ENCODE measurements at places on chromosomes 2 and 18.

DNA sequence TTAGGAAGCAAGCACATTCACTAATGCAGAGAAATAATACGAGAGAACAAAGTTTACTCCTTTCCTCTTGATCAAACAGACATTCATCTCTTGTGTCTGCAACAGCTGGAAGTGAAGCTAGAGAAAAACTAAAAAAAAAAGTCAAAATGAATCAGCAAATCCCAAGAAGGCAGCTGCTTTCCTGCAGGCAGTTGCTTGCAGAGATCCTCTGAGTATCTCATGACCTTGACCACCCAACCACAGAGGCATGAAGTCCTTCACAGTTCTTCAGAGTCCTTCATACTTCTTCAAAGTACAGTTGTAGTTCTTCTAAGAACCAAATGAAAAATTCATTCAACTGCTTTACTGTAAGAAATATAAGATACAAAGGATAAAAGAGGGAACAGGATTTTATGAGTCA, 97.2 kb upstream of the ACVR1C start:
- DNase-seq = no peak

GRCh38 chr2:174072069-174072468, 106.9 kb upstream of the SP3 start:
- DNase-seq = no peak

DNA sequence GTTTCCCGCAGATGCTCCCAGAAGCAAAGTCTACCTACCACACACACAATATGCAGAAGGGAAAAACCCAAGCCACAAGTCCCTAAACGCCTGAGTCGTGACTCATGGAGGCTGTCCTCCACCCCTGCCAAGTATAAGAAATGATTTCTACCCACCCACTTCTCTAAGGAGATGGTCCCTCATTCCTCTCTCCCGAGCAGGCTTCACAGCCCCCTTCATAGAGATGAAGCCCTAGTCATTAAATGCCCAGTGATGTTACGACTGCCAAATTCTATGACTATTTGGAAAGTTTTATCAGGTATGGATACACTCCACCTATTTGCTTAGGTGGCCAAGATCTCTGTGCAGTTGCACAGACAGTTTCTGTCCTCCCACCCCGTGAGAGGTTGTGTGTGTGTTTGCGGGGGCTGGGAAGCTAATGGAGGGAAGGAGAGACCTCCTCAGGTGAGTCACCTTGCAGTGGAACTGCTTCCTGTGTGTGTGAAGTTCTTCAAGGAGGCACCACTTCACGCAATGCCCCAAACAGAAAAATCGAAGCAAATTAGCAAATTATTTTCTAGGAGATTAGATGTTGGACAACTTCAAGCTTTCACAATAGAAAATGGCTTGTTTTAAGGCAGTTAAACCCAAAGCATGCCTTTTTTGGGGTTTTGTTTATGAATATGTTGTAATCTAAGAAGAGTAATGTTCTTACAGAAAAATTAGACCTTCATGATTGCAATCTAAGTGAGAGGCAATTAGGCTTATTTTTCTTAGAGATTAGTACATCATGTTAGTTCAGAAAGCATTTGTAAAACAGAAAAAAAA, 175.2 kb downstream of the TGIF1 start:
- DNase-seq = no peak

- DNase-seq = no peak
These were observed 655 bp downstream of the ACTR3 start for GRCh38 chr2:113890253-113891235.

DNA sequence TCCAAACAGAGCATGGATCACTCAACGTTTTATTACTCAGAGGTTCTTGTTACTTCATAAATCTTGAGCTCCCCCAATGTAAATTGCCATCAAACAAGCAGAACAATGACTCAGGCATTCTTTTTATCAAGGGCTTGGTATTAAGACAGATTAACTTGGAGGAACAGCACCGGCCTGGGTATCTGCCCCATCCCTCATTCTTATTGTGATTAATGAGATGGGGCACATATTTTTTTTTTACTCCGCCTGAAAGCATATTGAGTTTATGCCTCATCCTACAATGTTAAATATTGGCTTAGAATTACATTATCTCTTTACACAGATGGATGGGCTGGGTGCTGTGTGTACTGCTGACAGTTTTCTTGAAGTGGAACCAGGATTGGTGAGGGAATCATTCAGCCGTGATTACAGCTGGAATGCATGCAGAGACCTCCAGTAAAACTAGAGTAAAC, 387.3 kb downstream of the CLIP4 start:
- no peak for DNase-seq

DNA sequence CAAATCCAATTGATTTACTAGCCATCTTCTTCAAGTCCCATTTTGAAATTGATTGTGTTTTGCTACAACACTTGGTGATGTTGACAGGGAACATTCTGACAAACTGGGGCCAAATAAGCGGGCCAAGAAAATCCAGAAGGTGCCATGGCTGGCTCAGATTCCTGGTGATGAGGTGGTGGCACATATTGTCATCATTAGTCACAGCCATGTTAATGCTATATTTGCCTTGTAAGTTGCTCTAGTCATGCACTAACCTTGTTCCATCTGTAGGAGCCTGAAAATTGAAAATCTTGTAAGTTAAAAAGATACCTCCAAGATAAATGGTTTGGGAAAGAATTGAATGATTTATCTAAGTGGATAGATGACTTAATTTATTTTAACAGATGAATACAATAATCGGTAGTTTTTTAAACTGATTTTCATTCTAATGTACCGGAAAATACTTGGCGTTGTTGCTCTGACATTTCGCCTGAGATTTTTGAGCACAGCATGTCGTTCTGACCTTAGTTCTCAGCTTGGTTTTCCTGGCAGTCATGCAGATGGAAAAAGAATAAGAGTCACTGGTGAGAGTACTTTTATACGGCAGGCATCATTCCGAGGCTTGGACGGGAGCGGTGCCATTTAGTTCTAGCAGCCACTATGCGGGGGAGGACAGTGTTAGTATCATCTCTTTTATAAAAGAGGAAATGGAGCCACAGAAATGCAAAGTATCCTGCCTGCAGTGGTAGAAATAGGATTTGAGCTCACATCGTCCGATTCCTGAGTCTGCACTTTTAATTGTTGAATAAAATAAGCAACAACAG, 133.9 kb downstream of the ZNF532 start:
- peak; percentile 46 for DNase-seq

- no peak for DNase-seq
These were observed 586.4 kb upstream of the ZEB2 start for GRCh38 chr2:145106293-145106692.

DNA sequence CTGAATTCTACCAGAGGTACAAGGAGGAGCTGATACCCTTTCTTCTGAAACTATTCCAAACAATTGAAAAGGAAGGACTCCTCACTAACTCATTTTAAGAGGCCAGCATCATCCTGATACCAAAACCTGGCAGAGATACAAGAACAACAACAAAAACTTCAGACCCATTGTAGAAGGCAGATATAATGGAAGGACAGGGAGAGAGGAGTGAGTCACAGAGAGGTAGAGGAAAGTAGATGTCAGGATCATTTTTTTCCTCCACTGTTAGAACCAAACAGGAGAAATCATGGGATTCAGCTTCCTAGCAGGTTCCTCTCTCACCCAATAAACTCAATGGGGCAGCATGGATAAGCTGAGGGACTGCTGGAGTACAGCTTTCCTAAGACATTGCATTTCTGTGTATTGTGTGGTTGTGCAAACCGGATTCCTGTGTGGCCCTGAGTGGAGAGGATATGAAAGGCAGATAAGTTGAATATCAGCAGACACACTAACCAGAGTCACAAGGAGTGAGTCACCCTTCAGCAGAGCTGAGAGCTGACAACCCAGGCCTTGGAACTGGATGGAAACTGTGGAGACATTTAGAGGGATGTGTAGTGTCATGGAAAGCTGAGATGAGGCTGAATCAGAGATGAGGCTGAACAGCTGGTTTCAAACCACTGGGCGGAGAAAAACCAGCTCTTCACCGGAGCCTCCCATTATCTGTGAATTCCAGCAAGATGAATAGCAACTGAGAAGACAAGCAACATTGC, 60.9 kb upstream of the MMADHC start:
- DNase-seq = no peak

- DNase-seq = no peak
These were observed 1.6 kb downstream of the PLCL1 start for GRCh38 chr2:197805715-197806633.

GRCh38 chr2:133459590-133459989, 108.7 kb downstream of the NCKAP5 start:
- DNase-seq = no peak

DNA sequence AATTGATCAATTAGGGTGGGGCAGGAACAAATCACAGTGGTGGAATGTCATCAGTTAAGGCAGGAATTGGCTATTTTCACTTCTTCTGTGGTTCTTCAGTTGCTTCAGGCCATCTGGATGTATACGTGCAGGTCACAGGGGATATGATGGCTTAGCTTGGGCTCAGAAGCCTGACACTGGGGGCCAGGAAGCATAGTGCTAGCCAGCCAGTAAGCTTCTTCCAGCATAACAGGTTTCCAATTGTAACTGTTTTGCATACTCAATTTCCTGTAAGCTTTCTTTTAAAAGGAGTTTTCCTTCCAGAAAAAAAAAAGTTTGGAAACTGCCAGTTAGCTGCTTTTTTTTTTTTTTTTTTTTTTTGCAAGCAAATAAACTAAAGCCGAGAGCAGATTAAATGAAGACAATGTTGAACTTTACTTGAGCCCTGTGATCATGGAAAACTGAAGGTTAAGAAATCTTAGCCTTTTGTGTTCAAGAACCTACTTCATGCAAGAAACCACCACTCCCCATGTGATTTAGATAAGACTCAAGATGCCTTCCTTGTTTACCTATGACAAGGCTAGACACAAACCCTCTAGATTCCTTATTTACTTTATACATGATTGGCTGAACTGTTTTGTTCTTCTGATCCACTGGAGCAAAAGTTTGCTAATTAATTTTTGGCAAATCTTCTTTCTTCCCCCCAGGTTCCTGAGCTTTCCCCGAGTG, 126.9 kb upstream of the LINC00305 start:
- no peak for DNase-seq

GRCh38 chr2:64716569-64716968, 62.9 kb upstream of the SERTAD2 start:
- DNase-seq = no peak

GRCh38 chr18:35215026-35215425, 25.8 kb upstream of the ZNF397 start:
- DNase-seq = no peak

Measured in cerebellar nuclear complex (tissue), 1 donor.